Gastroesophageal sphincter (tissue), 4 donors: ENCODE measurements at places on chromosomes 16 and 17.

DNA sequence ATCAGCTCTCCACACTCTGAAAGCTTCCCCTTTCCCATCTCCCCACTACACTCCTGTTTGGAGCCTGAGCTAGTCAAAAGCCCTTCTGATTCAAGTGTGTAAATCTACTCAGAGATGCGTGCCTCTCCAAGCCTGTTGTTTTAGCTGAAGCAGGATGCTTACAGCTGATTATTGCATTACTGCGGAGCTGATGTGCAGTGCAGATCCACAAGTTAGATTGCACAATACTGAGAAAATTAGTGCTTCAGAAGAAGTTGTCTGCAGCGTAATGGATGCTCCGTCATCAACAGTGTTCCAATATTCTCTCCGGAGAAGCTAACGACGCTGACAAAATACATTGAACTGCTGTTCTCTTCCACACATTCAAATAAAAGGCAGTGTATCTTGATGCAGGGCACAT, 44.8 kb upstream of the NLRP1 start:
- no peak overlapping the region for H3K4me3 ChIP-seq
- ATAC-seq: no peak
- H3K27me3 ChIP-seq: peaks cover 56% of the 10 kb centered on the region

DNA sequence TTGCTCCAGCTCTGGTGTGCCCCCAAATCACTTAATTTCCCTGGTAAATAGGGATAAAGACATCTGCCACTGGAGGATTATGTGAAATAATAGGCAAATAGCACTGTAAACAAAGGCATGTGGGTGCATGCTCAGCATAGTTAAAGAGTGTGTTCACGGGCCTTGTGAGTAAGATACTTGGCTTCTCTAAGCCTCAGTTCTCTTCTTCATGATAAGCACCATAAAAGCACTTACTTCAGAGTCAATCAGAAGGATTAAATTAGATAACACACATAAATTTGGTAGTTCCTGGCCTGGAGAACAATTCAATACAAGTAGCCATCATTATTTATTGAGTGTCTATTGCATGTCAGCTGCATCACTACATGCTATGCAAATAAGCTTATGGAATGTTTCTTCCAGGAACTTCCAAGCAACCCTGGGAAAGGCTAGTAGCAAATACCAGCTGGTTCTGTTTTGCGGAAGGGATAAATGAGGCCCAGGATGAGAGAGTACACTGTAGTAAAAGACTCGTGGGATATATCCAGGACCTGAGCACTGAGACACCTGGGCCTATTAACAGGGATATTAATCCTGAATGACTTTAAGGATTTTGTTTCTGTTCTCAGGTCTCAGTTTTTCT, 14.5 kb downstream of the CCL11 start:
- H3K27ac ChIP-seq: peak overlapping the region; percentile 22
- H3K4me3 ChIP-seq: no peak overlapping the region
- H3K36me3 ChIP-seq: no peaks in the 10 kb centered on the region
- no peak for ATAC-seq
- no peaks in the 10 kb centered on the region for H3K27me3 ChIP-seq

- peak overlapping the region; percentile 56 for H3K4me3 ChIP-seq
- peaks cover 8% of the 10 kb centered on the region for H3K27me3 ChIP-seq
- H3K36me3 ChIP-seq: no peaks in the 10 kb centered on the region
- no peak for ATAC-seq
- H3K4me1 ChIP-seq: peaks cover 12% of the 10 kb centered on the region
These were observed 674 bp downstream of the TOM1L1 start for GRCh38 chr17:54901230-54901822.

- H3K4me1 ChIP-seq: no peaks in the 10 kb centered on the region
- ATAC-seq: no peak
- H3K27ac ChIP-seq: no peak overlapping the region
- H3K36me3 ChIP-seq: no peaks in the 10 kb centered on the region
These were observed 34.8 kb downstream of the MMD start for GRCh38 chr17:55386796-55387332.
